ENCODE measurements at places on chromosomes 16 and 17.

DNA sequence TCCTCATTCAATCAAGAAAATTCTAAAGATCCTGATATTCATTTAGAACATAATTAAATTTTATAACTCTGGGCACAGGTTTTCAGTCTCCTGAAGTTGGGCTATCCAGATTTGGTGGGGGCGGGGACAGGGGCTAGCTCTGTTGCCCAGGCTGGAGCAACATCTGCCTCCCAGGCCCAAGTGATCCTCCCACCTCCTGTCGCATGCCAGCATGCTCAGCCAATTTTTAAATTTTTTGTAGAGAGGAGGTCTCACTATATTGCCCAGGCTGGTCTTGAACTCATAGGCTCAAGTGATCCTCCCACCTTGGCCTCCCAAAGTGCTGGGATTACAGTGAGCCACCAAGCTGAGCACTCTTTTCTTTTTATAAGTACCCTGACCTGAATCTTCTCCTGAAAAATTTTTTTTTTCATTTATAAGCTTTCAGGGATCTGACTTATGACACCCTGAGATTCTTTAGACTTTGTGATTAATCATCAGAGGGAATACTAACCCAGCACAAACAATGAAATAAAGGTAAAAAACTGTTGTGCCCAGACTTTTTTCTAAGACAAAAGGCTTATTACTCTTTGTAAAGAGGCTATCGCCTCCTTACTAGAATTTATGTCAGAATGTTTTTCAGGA, 62.6 kb downstream of the TUBD1 start:
- peak; percentile 87 for DNase-seq

- DNase-seq: no peak
Measured at GRCh38 chr17:47278561-47278960, 24.9 kb downstream of the ITGB3 start.

DNA sequence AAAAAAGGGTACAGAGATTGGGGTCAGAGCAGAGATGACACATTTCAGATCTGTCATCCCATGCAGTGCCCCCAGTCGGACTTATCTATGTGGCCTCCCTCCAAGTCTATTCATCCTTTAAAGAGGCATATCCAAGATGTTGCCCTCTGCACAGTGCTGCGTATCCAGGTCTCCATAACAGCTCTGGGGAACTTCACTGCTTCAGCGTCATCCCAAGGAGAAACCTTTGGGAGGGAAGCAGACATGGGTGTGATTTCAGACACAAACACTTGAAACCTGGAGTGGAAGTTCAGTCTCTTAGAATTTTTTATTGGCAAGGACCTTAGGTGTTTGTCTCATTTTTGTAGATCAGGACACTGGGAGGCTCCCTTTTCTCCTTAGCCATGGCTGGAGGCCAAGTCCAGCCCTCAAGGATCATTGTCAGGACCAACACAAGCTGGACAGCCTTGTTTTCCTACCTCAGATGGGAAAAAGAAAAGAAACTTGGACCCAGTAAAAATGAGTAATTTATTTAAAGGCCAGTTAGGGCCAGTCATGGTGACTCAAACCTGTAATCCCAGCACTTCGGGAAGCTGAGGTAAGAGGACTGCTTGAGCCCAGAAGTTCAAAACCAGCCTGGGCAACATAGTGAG, 23.9 kb upstream of the NLK start:
- DNase-seq: no peak

- no peak for DNase-seq
Measured at GRCh38 chr16:3830625-3831254, 49.8 kb downstream of the CREBBP start.

- DNase-seq: no peak
Measured at GRCh38 chr17:41618341-41619035, 5.9 kb downstream of the KRT17 start.

DNA sequence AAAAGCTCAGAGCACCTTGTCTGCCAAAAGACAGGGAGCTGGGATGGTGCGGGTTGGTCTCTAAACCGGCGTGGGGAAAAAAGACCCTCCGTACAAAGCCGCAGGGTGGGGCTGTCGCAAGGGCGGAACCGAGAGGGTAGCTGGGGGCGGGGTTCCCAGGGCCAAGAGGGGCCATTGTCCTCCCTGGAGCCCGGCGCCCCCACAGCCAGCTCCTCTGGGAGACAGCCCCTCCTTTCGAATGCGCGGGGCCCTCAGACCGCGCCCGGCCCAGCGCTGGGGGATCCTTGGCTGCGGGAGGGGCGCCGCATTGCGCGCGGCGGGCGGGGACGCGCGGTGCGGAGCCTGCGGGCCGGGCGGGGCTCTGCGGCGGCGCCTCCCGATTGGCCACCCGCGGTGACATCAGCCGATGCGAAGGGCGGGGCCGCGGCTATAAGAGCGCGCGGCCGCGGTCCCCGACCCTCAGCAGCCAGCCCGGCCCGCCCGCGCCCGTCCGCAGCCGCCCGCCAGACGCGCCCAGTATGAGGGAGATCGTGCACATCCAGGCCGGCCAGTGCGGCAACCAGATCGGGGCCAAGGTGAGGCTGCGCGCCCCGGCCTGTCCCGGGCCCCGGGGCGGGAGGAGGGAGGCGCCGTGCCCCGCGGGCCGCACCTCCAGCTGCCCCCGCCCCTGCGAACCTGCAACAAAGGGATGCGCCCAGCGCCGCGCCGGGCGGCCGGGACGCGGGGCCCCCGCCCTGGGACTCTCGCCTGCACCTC, at the start of gene TUBB3:
TSS of gene TUBB3 (plus strand) at position 459 of the 756 bp plus-strand sequence. CDS start at position 519, 60 bp downstream.
- DNase-seq: peak; percentile 81

DNA sequence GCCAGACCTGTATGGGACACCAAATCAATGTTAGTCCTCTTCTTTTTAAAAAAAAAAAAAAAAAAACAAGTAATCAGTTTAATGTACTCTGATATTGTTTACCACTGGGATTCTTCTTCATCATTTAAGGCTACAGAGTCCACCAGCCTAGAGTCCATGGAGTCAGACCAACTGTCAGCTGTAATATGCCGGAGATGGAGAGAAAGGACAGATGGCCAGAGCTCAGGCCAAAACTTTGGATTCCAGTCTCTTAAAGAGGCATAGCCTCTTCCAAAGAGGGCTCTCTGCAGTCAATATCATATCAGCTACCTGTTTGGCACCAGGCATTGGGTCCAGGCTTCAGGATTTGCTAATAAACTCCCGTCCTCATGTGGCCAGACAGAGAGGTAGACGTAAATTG, 469.6 kb upstream of the HSBP1 start:
- DNase-seq: no peak

DNA sequence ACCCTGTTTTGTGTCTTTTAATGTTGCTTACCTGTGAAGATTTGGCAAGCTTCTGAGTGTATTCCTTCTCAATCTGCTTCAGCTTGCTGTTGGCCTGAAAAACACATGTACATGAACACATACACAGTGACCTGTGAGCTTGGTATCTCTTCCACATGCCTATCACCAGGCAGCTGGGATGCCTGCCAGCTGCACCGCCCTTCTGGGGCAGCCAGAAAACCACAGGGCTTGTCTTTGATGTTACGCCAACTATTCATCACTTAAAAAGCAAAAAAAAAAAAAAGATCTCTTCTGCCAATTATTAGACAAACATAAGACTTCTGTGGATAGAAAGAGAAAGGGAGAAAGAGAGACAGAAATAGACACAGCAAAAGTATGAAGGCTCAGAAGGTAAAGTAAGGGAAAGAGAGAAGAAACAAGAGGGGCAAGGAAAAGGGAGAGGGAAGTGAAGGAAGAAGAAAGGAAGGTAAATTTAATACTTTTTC, 189.2 kb upstream of the AXIN2 start:
- DNase-seq: peak; percentile 23

GRCh38 chr16:603933-604332, 14.1 kb downstream of the RAB40C start:
- DNase-seq: no peak

GRCh38 chr16:68658341-68658973, 13.3 kb downstream of the CDH3 start:
- no peak for DNase-seq

DNA sequence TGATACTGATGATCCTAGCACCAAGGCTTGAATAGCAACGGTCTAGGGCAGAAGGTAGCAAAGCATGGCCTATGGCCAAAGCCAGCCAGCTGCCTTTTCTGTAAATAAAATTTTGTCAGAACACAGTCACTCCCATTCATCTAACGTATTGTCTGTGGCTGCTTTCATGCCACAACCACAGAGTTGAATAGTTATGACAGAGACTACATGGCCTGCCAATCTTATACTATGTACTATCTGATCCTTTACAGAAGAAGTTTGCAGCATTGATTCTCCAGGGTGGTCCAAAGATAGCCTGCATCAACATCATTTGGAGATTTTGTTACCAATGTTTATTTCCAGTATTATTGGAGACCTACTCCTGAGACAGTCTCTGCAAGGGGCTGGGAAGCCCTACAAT, 19.9 kb upstream of the MMD start:
- no peak for DNase-seq

DNA sequence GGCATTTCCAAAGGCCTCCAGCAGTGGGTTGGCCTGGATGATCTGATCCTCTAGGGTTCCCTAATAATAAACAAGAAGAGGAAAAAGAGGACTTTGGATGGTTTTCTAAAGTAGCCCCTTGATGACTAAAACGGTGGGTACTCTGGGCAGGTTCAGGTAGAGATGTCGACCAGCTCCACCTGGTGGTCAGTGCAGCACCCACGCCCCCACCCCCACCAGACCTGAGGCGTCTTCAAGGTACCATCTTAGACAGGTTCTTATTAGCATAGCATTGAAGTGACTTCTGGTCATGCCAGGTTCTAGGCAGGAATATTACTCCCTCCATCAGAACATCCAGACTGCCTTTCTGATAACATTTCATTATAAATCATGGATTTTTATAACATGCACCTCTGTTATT, 15.0 kb downstream of the MYH13 start:
- DNase-seq: peak; percentile 8

GRCh38 chr17:75396796-75397195, 8.7 kb downstream of the GRB2 start:
- DNase-seq: peak; percentile 61

DNA sequence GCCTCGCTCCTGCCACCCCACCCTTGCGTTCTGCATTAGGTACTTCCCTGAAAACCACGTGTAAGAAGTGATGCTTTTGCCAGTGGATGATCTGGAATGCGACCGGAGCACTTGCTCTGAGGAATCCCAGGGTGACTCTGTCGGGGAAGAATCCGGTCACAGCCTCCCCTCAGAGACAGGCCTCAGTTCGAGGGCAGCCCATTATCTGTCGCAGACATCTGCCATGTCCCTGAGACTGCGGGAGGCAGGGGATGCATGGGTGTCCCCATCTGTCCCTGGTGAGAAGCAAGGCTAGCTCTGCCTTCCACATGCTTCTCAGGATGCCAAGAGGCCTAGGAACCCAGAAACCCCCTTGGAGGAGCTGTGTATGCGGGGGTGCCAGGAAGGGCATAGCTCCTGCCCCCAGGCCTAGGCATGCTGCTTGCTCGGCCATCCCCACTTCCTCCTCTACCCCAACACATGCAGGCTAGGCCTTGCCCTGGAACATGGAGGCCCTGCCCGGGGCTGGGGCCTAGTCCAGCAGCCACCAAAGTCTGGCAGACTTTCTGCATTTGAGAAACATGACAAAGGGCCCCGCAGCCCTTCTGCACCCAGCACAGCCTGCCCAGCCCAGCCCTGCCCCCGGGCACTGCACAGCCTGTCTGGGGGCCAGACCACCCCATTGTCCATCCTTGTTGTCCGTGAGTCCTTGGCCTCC, 20.5 kb downstream of the MNT start:
- no peak for DNase-seq

GRCh38 chr17:74968361-74968780, 4.2 kb downstream of the HID1 start:
- DNase-seq: no peak

DNA sequence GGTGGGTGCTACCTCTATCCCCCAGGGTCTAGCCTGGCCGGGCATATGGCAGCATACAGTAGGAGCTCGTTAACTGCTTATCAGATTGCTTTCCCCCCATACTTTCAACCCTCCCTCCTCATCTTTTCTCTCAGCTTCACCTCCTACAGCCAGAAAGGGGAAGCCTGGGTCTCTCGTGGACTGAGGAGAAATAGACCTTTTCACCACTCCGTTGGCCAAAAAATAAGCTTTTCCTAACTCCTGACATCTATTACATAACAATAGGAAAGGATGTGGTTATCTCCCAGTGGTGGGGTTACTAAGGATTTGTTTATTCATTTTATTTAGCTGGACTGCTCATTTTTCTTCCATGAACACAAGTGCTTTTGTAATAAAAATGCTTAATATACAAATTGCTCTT, 9.0 kb upstream of the CXCL16 start:
- no peak for DNase-seq

DNA sequence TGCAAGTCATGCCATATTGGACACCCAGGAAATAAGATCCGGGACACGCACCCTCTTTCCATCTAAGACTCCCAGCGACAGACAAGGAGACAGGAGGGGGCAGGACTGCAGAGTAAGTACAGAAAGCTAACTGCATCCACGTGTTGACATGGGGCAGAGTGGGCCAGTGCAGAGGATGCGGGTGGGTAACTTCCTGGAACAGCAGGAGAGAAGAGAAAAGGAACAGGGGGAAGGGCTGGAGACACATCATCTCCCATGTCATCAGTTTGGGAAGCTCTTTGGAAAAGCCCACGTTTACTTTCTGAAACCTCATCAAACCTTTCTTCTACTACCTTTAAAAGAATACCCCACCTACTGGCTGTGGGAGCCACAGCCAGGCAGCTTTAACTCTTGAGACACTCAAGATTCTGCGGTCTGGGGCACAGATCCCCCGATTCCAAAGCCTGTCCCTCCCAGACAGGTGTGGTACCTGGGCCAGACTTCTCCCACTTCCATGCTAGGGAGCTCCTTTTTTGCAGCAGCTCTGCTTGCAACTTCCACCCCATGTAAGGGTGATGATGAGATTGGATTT, 273.5 kb upstream of the RPL38 start:
- no peak for DNase-seq

DNA sequence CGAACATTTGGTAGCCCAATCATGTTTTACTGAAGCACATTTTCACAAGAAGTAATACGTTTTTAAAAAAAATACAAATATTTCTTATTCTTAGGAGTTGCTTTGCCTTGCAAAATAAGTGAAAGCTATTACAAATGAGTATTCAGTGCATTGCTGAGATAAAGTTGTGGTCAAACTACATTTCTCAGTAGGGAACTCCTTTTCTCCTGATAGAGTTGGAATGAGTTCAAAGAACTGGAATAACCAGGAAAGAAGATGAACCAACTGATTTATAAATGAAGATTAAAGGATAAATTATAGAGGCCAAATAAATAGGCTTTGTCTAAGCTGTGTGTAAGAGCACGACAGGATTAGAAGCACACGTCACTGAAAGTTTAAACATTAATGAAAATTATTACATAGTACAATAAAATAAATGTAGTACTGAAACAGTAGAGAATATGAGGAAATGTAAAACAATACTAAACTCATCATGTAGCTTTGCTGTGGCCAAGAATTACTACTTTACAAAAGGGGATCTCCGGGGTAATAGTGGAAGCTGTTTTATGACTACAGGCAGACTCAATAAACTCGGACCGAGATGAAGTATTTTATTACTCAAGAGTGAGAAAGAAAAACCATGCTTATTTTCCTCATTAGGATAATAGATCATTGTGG, 73.6 kb downstream of the KCNJ2 start:
- DNase-seq: no peak

DNA sequence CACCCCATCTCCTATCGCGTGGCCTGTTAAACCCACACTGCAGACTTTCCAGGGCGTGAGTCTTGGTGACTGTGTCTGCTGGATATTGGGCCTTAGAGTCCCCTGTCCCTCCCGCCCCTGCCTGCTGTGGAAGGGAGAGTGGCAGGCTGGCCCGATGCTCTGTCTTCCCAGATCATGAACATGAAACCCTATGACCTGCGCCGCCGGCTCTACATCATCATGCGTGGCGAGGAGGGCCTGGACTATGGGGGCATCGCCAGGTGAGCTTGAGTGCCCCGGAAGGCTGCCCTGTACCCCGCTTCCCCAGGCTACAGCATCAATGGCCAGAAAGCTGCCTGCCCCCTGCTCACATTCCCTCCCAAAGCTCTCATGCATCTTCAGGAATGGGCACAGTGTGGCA, 19.5 kb upstream of the CLEC18A start:
- no peak for DNase-seq

All from activated CD4-positive, alpha-beta T cell treated with anti-CD3 and anti-CD28 coated beads, Interleukin-10, Interleukin-2, amounts not matched to agents 100 ng/mL and 50 ng/mL, durations not matched to agents 16 hours and 8 hours (primary cell).